ENCODE measurements at places on chromosomes 1 and 21.

DNA sequence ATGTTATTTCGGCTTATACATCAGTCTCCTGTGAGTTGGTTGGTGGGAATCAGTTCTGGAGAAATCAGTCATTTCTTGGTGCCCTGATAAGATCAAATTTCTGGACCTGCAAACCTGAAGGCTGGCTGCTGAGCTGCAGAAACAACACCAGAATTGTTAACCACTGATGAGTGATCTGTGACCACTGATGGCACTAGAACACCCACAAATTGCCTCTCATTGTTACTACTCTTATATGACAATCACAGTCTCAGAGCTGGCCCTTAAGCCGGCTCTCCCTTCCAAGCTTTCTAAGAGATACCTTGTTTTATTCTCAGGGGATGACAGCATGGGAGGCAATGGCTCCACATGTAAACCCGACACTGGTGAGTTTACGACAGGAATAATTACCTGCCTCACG, 1.9 kb downstream of the C1orf162 start:
- no peak for DNase-seq

- DNase-seq: peak; percentile 17
Measured at GRCh38 chr1:193697115-193697762, 510.8 kb upstream of the B3GALT2 start.

DNA sequence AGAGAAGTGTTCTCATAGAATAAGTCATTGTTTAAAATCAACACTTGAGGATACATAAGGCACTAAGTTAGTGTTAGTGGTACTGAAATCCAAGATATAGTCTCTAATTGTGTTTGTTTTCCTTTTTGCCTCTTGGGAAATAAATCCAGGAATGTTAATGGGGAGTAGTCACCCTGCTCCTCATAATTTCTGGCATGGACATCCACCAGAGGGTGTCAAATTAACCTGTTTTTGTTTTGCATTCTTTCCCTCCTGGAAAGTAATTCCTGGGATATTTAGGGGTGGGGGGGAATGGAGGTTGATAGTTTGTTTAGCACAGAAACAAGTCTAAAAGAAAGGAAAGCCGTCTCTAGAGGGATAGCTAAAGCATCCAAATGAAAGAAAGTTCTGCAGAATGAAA, 87.8 kb upstream of the MAP1LC3C start:
- DNase-seq: no peak

DNA sequence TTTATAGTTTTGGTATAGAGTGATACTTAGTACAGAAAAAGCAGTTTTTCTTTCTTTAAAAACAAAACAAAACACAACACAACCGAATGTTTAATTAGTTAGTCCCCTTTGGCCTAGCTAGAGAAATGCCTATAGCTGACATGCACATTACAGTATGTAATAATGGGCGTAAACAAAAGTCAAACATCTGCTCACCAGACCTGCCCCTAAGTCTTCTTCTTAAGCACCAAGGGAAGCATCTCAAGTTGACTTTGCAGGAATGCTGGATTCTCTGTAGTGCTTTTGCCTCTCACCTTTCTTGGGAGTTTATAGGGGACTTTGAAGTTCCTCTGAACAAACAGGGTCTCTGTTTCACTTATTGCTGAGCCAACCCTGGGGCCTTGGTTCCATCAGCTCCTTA, 143.7 kb downstream of the TM2D1 start:
- no peak for DNase-seq

DNA sequence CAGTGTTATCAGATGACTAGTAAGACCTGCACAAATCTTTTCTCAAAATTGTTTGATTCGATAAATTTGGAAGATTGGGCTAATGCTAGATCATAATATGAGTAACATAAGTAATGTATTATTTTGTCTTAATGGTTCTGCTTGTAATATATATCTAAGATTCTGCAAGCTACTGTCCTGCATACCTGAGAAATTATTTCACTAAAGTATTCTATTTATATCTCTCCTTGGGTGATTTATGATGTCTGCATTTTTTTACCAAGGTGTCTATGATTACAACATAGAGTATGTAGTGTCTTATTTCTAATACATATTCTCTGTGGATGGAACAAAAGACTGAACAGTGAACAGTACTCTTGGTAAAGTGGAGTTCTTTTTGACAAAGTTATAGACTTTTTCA, 166.6 kb downstream of the CLEC20A start:
- DNase-seq: no peak

- DNase-seq: no peak
Measured at GRCh38 chr21:33315946-33316710, 8.6 kb upstream of the IFNAR1 start.

DNA sequence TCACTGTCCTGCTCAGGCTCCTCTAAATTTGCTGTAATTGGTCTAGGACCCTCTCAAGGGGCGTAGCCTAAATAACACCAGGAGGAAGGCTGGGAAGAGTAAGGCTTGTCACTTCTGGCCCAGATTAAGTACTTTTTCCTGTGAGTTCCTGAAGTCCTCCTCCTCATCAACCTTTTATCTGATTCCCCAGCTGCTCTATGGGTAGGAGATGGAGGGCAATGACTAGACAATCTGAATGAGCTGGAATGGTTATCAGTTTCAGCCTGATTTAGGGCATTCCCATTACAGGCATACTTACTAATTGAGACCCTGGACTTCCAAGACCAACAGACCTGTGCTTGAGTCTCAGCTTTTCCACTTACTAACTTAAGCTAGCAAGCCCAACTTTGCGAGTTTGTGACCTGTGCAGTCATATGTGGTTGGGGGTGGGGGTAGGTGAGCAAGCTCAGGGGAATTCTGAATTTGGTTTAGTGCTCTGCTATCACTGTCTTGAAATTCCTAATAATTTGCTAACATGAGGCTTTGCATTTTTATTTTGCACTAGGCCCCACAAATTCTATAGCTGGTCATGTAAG, 18.0 kb upstream of the FGGY start:
- no peak for DNase-seq

DNA sequence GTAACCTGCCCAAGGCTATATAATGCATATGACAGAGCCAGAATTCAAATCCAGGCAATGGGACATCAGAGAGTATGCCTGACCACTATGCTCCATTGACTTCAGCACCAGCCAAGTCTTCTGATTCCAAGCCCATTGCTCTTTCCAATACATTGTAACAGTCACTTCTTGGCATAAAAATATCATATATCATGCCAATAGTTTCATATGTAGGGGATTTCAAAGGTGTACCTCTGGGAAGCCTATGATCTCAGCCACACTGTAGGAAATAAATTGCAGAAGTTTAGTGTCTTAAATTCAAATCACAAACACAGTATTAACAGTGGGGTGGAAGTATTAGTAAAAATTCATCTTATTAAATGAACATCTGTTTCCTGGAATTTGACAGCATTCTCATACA, 30.0 kb upstream of the ROR1 start:
- no peak for DNase-seq

GRCh38 chr1:218371927-218372672, 27.0 kb downstream of the TGFB2 start:
- DNase-seq: no peak

- DNase-seq: peak; percentile 78
Measured at GRCh38 chr1:158145173-158145719, 35.4 kb upstream of the CD1D start.

GRCh38 chr1:203364806-203365205, 13.9 kb upstream of the FMOD start:
- DNase-seq: no peak

GRCh38 chr1:165376041-165376810, 19.7 kb upstream of the LMX1A start:
- peak; percentile 64 for DNase-seq

DNA sequence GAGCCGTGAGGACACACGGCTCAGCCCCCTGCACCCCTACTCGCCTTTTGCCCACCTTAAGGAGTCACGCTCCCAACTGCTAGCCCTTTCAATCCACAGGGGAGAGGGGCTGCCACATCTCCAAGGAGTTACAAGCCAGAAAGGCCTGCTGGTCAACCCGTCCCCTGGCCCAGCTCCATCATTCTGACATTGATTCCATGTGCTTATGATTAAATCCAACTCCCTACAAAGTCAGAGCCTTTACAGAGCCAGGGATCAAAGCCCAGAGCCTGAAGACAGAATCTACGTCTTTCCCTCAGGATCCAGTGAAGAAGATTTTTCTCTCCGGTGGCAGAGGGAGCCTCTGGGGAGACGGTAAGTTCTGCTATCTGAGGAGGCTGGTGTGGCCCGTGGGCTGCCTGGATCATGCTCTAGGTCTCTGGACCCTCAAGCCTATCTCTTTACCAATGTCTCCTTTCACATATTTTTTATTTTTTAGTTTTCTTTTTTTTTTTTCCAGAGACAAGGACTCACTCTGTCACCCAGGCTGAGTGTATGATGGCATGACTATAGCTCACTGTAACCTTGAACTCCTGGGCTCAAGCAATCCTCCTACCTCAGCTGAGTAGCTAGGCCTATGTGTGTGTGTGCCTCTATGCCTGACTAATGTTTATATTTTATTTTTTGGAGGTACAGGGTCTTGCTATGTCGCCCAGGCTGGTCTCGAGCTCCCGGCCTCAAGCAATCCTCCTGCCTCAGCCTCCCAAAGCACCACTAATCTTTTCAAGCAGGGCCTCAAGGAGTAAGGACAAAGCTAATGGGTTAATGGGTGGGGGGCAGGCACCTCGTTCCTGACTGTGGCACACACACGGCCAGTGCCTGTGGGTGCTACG, 61.3 kb downstream of the SLC66A1 start:
- no peak for DNase-seq
